A549 treated with CORT108297 at 1 μM for 4 hours (cell line): ENCODE measurements at places on chromosomes 2 and 18. TPM values are rescaled to one million over a fixed set of nuclear protein-coding genes. Genes with fewer than 3 reads are reported as not detected.

The DNMT3A gene
- 6.5 to 9.6 TPM (median 8.8 TPM) in 5 replicates for total RNA-seq

The PKP4 gene
- total RNA-seq: 23.2 to 29.2 TPM (median 28.8 TPM) in 5 replicates

The VWC2L gene
- total RNA-seq: not detected in 5 replicates

The RAMP1 gene
- total RNA-seq: 0.32 TPM in 1 of 5 replicates, not detected in the others

The CENPA gene
- 48.7 to 57.9 TPM (median 55.8 TPM) in 5 replicates for total RNA-seq

The HSBP1L1 gene
- 10.7 to 14.2 TPM (median 12.6 TPM) in 5 replicates for total RNA-seq

The SPATA3 gene
- not detected in 5 replicates for total RNA-seq

The ST6GAL2 gene
- total RNA-seq: 14.9 to 29.3 TPM (median 21.2 TPM) in 5 replicates

The MARCO gene
- 0.05 to 0.09 TPM (median 0.09 TPM) in 4 of 5 replicates, not detected in the other for total RNA-seq

The MAL gene
- 0.07 TPM in 1 of 5 replicates, not detected in the others for total RNA-seq

The ARHGEF33 gene
- 0.03 to 0.11 TPM (median 0.08 TPM) in 4 of 5 replicates, not detected in the other for total RNA-seq

The LRRC30 gene
- total RNA-seq: not detected in 5 replicates

The PSMA8 gene
- total RNA-seq: not detected in 5 replicates

The IL36G gene
- not detected in 5 replicates for total RNA-seq

The UGT1A4 gene
- 0.06 to 0.08 TPM (median 0.07 TPM) in 3 of 5 replicates, not detected in the others for total RNA-seq

The TFPI gene
- 42.5 to 65.2 TPM (median 55.3 TPM) in 5 replicates for total RNA-seq

The KCNG2 gene
- total RNA-seq: not detected in 5 replicates

The TRIM43 gene
- total RNA-seq: 0.07 TPM in 1 of 5 replicates, not detected in the others

The CCDC74B gene
- 4.4 to 8.4 TPM (median 6.9 TPM) in 5 replicates for total RNA-seq

The DCDC2C gene
- total RNA-seq: 0.22 to 0.55 TPM (median 0.52 TPM) in 5 replicates

The ADAM23 gene
- total RNA-seq: 8.5 to 9.9 TPM (median 9.6 TPM) in 5 replicates

The GALR1 gene
- total RNA-seq: not detected in 5 replicates

The IKZF2 gene
- 0.05 to 0.29 TPM (median 0.16 TPM) in 5 replicates for total RNA-seq

The CD226 gene
- 0.03 to 0.14 TPM (median 0.07 TPM) in 5 replicates for total RNA-seq

The TMEM17 gene
- total RNA-seq: 5.3 to 6.0 TPM (median 5.5 TPM) in 5 replicates
